ENCODE measurements at places on chromosomes 4 and X.

DNA sequence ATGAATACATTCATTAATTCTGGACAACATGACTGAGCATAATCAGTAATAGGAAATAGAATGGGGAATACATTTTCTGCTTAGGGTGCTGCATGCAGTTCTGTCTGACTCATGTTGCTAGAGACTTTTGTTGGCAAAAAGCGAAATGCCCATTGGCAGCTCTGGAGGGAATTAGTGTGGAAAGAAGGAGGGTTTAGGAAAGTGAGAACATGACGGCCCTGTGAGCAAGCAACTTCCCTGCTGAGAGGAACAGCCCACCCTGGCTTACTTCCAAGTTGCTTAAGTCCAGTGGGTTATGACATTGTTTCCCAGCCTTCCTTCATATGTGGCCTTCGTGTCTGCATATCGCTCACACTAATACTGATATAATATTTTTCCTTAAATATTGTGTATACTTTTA is 13.8 kb downstream of the MAD2L1 start:
- no peak for DNase-seq

DNA sequence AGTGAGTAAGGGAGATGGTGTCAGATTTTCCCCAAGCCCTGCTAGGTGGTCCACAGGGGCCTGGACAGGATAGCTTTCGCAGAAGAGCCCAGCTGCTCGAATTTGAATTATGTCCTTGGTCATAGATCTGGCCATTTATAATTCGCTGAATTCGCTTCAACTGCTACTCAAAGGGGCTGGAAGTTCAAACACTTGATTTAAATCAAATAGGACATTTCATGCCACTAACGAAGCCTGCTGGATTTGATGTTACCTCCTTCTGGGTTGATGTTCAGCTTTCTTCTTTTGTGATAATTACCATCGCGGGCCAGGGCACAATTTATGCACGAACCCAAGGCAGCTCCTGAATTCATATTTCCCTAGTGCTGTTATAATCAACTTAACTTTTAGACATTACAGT is 67.0 kb downstream of the CLCN4 start:
- DNase-seq, result no peak

DNA sequence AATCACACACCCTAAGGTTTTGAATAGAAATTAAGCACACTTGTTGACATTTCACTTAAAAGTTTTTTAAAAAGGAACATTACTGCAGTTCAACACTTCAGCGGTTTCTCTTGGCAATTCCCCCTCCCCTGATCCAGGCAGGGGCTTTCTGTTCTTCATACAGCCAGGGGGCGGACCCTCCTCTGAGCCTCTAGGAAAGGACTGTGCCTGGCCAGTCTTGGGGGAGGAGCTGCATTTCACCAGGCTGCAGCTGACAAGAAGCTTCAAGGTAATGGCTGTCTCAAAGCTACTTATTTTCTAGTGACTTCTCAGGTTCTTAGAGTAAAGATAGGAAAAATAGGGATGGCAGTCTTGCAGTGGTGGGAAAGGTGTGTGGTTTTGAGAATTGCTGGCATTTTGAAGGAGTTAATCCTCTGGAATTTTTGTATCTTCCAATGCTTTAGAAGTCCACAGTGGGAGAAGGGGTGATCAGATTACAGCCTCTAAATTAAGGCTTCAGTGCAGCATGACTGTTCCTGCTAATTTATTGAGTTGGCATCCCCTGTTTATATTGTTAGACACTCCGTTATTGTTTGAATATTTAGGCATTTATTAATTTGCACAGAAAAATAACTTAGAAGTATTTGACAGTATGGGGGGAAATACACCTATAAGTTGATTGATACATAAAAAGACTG is 33.5 kb downstream of the PWWP3B start:
- DNase-seq, result no peak

- no peak for DNase-seq
Observed at GRCh38 chrX:74514384-74514783, 93.1 kb downstream of the SLC16A2 start.

GRCh38 chrX:107323786-107324492 is 117.5 kb downstream of the DNAAF6 start:
- no peak for DNase-seq

DNA sequence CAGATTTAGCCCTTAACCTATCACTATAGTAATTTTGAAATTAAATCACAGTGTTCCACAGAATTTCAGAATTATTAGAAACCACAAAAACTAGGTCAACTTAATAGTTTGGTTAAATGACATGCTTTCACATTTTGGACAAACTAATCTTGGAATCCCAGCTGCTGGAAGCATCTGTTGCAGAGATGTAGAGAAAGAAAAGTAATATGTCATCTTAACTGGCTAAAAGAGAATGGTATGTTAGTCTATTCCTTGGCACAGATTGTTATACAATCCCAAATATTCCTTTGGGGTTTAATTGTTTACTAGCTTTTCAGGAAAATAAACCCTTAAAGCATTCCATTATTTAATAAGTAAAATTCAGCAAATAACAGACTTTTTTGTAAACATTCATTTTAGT is 519.9 kb downstream of the IL15 start:
- DNase-seq, result no peak

GRCh38 chr4:168722391-168722790 is 225.5 kb downstream of the PALLD start:
- DNase-seq, result no peak

DNA sequence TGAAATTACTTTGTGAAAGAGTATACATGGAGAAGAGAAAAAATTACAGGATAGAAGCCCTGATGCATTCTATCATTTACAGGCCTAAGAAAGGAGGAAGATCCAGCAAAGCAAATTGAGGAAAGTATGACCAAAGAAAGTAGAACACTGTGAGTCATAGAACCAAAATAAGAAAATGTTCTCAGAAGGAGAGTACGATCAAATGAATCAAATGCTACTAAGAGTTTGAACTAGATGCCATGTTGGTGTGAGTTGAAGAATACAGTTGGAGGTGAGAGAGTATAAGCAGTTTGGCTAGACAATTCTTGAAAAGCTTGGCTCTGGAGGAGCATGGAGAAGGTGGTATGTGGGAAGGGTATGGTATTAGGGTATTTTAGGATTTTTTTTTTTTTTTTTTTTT is 161.8 kb downstream of the RPA4 start:
- no peak for DNase-seq

GRCh38 chr4:184860018-184860779 is 34.4 kb upstream of the ACSL1 start:
- no peak for DNase-seq

GRCh38 chrX:1162119-1162916 is 50.1 kb downstream of the CRLF2 start:
- no peak for DNase-seq

- DNase-seq, result no peak
Observed at GRCh38 chr4:188934320-188934962, 795.2 kb downstream of the TRIML1 start.

- no peak for DNase-seq
Observed at GRCh38 chr4:38866973-38867477, 581 bp upstream of the FAM114A1 start.

- no peak for DNase-seq
Observed at GRCh38 chr4:189083769-189084168, 856.9 kb upstream of the FRG1 start.

GRCh38 chr4:133483600-133484246 is 334.6 kb downstream of the PCDH10 start:
- no peak for DNase-seq

GRCh38 chrX:154457491-154458115 is 478 bp upstream of the PLXNA3 start:
- peak; percentile 58 for DNase-seq

- DNase-seq, result no peak
Observed at GRCh38 chr4:37830640-37831039, 4.2 kb downstream of the PGM2 start.

- DNase-seq, result no peak
Observed at GRCh38 chr4:8050555-8051206, 107.9 kb downstream of the ABLIM2 start.

- no peak for DNase-seq
Observed at GRCh38 chr4:153393397-153393796, 48.9 kb downstream of the MND1 start.

DNA sequence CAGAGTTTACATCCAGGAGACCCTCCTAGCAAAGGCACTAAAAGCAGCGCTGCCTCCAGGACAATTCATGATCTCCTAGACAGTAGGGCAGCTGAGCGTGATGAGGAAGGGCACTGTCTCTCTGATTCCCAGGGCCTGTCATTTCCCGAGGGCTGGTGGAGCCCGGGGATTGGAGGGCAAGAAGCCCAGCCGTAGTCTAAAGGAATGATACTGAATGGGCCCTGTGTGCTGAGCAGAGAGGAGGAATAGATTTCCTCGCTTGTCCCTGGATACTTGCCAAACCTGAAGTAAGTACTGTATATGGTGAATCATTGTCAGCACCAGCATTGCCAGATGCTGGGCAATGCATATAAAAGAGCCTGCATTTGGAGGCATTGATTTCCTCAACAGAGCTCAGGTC is 88.0 kb upstream of the SLITRK2 start:
- DNase-seq, result no peak
